Esophagus mucosa (tissue), 1 donor: ENCODE measurements at places on chromosomes 6 and 20. TPM values are rescaled to one million over a fixed set of nuclear protein-coding genes. Genes with fewer than 3 reads are reported as not detected.
A peak's percentile ranks its signal among the peaks of the same experiment; 100 is the strongest.

The ADAM33 gene
- 2.5 TPM for total RNA-seq

DNA sequence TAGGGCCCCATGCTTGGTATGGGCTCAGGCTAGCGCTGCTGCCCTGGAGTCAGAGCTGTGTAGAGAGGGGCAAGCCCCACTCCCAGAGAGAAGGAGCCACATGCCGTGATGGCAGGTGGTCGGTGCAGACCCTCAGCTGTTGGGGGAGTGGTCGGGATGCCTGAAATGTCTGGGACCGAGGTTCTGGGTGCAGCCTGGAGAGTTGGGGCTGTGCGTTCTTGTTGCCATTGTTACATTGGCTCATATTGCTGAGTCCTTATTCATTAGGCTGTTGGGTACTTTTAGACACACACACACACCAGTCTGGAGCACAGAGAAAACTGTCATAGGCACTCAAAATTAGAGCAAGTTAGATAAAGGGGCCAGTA, 83.9 kb downstream of the UNC5CL start:
- no peak for ATAC-seq

GRCh38 chr6:28747631-28748157, 176.1 kb downstream of the TRIM27 start:
- peak; percentile 26 for ATAC-seq

GRCh38 chr6:54541541-54541940, 233.3 kb downstream of the TINAG start:
- no peak for ATAC-seq
